ENCODE measurements at places on chromosomes 4 and X.

DNA sequence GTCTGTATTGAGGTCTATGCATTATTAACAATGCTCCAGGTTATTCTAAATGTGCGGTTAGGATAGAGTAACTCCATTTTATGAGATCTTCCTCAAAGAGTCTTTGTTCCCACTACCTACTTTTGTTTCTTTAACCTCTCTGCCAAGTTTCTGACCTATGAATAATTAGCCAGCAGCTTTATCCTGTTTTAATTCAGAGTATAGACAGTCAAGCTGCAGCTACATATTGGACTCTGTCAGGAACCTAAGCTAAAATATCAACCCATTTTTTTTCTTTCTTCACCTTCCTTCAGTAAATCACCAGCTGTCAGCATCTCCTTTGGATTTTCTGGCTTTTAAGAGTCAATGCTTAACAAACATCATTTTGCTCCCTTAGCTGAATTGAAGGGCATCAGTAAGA lies 72.3 kb downstream of the TMEM47 start:
- DNase-seq: no peak

- DNase-seq: no peak
Measured at GRCh38 chrX:108224218-108224617, 132.6 kb downstream of the ATG4A start.

DNA sequence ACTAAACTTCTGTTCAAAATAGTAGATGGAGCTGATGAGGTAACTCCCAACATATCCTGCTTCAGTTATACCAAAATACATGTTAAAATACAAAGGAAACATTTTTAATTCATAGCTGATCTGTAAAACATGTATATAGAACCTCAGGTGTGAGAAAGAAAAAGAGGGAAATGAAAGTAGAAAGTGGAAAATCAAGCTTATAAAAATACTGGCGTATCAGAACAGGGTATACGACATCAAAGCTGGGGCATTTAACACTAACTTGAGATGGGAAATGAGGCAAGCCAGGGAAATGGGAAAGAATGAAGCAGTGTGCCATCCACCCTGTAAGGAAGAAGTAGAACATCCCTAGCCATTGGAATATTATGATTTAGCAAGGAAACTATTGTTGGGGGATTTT lies 767.5 kb downstream of the DMD start:
- no peak for DNase-seq

DNA sequence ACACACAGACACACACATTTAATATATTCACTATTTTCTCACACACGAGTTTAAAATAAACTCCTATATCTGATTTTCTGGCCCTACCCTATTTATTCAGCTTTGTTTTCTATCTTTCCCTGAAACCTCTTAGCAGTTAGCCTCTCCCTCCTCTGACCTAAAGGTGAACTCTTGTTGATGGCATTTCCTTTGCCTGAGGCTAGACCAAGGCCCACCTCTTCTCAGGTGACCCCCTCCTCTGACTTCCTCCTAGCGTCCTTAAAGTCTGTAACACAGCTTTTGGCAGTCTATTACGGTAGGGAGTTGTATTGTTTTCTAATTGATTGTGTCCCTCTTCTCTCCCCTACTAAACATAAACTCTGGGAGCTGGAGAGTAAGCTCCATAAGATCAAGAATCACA lies 1.7 kb upstream of the SRPX2 start:
- DNase-seq: no peak
